SK-N-MC (cell line): ENCODE measurements at places on chromosomes 3 and 15.

GRCh38 chr3:186746008-186746407, 28.8 kb downstream of the KNG1 start:
- peak; percentile 62 for DNase-seq

GRCh38 chr3:157101486-157101885, 58.5 kb downstream of the CCNL1 start:
- no peak for DNase-seq

GRCh38 chr15:53757906-53758305, 1.6 kb downstream of the WDR72 start:
- no peak for DNase-seq

- no peak for DNase-seq
Measured at GRCh38 chr3:177228601-177229190, 31.4 kb upstream of the TBL1XR1 start.

GRCh38 chr3:48456456-48456855, 9.9 kb downstream of the ATRIP start:
- DNase-seq: no peak

- DNase-seq: no peak
Measured at GRCh38 chr15:26759986-26760385, 12.9 kb downstream of the GABRB3 start.

- DNase-seq: peak; percentile 40
Measured at GRCh38 chr3:151262871-151263525, 15.3 kb downstream of the P2RY14 start.

DNA sequence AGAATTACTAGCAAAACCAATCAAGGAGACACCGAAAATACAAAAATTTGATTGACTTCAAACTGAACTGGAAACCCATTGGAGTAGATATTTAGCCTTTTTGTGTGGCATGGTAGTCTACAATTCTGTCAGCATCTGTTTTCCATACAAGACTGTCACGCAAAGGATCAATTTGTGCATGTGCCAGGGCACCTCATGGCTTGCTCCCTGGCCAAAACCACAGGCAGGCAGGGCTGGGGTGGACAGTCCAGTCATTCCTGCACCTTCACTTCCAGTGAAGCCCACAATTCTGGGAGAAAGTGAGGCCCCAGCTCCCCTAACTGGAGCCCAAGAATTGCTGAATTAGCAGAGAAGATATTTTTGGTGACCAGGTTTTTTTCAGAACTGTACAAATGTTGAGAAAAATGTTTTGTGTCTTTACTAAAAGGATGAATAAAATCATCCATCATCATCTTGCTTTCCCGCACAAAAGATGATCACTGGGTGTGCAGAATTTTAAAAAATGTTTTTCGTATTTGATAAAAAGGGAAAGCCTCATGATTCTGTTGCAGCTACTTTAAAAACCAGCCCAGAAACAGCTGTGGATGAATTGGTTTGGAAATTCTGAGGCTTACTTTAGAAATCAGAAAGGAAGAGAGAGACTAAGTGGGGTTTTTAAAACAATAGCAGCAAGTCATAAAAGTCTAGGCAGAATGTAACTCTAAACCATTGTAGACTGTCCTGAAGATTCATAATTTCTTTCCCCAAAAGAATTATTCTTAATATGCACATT, 86.4 kb downstream of the PCCB start:
- DNase-seq: no peak

DNA sequence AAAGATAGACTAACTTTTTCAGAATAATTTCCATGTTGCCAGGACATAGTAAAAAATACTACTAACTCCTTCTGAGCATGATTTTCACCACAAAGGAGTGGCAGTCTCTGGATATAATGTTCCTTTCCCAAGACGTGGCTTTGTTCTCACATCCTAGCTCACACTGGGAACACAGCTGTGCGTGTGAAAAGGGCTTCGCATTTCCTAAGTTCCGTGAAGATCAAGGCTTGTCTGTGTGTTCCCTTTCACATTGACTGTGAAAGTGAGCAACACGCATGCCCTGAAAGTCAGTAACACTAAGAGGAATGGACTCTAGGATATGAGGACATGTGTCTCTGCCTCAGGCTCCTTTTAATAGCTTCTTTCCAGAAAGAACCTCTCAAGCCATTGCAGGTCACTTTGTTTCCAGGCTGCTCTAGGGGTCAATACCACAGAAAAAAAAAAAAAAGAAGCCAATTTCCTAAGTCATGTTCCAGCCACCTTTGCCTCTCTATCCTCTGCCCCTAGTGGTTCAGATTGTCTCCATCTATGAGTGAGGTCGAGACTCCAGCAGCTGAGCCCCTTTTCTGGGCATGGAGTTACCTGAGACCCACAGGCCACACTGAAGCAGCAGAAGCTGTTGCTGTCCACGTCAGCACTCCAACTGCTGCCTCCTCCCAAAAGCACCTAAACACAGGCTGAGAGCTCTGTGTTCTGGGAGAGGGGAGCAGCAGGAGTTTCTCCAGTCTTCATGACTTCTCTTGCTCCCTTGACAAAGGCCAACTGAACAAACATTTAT, 355.9 kb downstream of the RSL24D1 start:
- no peak for DNase-seq

DNA sequence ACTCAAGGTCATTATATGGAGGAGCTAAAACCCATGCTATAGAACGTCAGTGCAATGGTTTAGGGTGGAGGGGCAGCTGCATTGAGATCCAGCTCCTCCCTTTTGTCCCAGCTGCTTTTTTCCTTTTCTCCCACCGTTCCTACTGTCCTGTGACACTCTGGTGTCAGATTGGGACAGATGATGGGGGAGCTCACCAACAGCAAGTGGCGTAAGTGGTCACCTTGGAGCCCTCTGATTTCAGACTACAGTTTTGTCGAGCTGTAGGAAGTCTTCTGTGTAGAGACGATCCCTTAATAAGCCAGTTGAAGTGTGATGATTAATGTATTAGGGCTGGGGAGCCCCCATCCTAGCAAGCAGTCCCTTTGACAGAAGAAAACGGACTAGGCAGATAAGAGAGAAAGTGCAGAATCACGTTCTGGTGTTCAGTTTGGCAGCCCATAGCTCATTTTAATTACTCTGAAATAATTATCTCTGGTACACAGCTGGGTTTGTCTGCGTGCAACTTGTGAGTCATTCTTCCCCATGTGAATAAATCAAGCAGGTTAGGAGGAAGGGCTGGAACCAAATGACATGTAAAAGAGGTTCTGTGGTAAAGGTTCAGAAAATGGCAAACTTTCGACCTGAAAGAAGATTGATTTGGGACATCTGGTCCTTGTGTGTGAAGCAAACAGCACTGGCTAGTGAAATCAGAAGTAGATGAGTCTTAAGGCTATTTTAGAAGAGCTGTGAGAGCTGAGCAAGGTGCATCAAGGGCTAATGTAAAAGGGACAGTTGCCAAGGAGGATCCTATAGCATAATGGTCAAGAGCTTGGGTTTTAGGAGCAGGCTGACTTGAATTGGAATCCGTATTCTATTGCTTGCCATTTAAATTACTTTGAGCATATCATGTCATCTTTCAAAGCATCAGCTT, 241.4 kb downstream of the EDEM1 start:
- no peak for DNase-seq

- no peak for DNase-seq
Measured at GRCh38 chr15:77180270-77180669, 109.4 kb upstream of the TSPAN3 start.

DNA sequence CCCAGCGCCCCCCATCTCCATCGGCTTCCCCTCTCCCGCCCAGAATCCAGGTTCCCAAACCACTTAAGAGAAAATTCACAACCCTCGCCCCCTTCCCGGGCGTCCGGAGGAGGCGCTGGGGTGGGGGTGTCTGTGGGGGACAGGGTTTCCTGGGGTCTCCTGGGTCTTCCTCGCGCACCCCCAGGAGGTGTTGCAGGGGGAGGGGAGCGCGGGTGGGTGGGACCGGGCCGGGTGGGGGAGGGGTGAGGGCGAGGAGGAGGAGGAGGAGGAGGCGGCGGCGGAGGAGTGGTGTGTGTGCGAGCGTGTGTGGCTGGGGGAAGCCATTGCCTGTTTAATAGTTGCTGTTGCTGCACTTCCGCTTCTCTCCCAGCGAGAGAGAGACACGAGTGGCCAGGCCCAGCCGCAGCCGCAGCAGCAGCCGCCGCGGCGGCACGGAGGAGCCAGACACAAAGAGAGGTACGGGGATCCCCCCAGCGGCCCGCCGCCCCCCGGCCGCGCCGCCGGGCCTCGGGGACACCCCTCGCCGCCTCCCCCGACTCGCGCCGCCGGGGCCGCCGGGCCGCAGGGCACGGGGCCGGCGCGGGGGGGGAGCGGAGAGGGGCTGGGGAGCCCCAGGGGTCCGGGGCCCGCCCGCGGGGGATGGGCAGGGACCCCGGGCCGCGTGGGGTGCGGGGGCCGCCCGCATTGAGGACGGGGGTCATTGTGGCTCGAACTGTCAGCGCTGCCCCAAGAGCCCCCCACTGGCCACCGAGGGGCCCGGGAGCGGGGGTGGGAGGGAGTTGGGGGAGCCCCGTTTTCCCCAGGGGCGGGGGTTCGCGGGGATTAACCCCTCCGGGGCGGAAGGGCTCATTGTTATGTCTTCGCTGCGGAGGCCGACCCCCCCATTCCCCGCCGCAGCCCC, at the start of gene UBE2E1:
Gene UBE2E1 (plus strand): TSS at position 323 of the 901 bp plus-strand sequence. CDS start 1,315 bp downstream, outside the sequence.
- no peak for DNase-seq

- DNase-seq: no peak
Measured at GRCh38 chr15:62296756-62297507, 131.8 kb upstream of the C2CD4B start.

- no peak for DNase-seq
Measured at GRCh38 chr3:170321321-170322034, 36.0 kb upstream of the SKIL start.

DNA sequence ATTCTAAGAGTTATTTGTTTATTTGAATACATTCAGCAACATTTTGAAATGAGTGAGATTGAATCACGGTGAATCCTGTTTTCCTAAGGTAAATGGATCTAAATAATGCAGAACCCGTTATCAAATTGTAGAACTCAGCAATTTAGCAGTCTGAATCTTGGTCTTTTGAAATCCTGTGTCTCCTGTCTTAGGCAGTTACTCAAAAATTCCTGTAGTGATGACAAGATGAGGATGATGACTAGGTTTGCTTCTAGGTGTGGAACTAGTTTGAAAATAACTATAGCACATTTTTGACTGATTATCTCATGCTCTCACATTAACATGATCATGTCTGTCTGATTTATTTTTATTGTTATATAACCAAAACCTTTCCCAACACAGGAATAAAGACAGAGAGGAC, 115.0 kb downstream of the RAP2B start:
- no peak for DNase-seq

- DNase-seq: no peak
Measured at GRCh38 chr3:172256101-172256734, 192.0 kb downstream of the GHSR start.

DNA sequence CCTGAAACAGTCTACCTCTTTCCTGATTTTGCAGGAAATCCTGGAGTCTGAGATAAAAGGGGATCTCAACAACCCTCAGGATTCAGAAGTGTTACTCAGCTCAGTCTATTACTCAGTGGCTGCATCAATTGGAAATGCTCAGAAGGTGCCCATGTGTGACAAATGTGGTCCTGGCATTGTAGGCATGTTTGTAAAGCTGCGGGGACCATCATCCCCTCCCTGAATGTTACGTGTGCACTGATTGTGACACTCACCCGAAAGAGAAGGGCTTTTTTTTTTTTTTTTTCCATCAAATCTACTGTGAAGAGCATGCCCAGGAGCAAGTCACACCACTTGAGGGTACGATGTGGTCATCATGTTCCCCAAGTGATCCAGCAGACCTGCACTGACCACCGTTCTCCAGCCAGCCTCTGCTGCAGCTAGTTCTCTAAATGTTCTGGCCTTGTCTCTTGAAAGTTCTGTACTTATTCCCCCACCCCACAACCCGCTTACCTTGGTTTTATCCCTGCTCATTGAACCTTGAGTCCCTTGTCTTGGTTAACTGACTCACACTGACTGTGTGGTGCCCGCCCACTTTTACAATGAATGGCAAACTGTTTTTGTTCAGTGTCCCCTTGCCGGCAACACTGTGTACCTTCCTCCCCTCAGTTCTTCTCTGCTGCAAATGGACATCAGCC, 19.8 kb downstream of the ST3GAL6 start:
- DNase-seq: no peak

DNA sequence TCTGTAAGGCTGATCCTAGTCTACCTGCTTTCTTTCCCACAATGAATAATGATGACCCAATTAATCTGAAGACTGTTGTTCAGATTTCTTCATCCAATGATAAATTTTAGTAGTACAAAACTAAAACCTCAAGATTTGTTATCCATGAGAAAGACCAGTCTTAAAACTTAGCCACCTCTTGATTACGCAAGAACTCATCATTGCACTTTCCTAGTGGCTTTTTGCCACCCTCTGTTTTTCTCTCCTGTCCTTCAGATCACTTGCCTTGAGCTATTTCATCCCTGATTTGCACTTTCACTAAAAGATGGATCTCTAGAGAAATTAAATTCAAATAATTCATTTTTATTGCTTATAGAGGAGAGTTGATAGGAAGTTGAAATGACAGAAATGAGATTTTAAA, 142.7 kb upstream of the RBMS3 start:
- no peak for DNase-seq

- DNase-seq: no peak
Measured at GRCh38 chr3:24496529-24497482, 2.2 kb upstream of the THRB start.

DNA sequence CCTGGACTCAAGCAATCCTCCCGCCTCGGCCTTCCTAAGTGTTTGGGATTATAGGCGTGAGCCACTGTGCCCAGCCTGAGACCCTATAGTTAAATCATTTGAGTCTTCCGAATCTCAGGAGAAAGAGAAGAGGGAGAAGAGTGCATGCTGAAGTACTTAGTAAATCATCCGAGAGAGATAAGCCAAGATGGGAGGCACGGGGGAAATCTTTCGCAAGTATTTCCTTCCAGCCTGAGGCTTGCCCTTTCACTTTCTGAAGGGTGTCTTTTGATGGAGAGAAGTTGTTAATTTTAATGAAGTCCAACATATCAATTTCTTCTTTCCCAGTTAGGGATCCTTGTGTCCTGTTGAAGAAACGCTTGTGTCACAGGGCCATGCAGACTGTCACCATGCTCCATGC, 97.1 kb upstream of the SLC6A6 start:
- DNase-seq: no peak

- no peak for DNase-seq
Measured at GRCh38 chr3:41213588-41213987, 14.3 kb downstream of the CTNNB1 start.

DNA sequence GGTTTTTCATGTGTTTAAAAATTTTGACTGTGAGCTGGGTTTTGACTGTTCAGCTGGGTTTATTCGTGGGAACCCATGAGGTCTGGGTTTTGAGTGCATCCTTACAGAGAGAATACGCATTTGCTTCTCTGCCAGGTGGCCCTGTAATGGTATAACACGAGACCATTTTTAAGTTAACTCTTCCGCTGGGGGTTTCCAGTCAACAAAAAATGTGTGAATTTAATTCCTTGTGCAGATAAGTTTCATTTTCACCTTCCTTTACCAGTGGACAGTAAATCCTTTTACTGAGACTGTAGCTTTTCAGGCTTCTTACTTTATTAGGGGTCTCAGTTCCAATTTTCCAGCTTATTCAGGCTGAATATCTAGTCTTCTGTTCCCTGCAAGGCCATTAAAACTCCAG, 149.6 kb downstream of the OPA1 start:
- DNase-seq: no peak

- DNase-seq: no peak
Measured at GRCh38 chr3:184148076-184148475, 7.1 kb upstream of the DVL3 start.
